ENCODE measurements at places on chromosomes 7 and 10.

GRCh38 chr7:41870461-41871138 is 167.7 kb upstream of the INHBA start:
- DNase-seq = no peak

- DNase-seq = no peak
Observed at GRCh38 chr10:132538790-132539421, 1.3 kb downstream of the INPP5A start.

GRCh38 chr7:93036149-93036640 is 81.6 kb downstream of the SAMD9 start:
- DNase-seq = no peak

DNA sequence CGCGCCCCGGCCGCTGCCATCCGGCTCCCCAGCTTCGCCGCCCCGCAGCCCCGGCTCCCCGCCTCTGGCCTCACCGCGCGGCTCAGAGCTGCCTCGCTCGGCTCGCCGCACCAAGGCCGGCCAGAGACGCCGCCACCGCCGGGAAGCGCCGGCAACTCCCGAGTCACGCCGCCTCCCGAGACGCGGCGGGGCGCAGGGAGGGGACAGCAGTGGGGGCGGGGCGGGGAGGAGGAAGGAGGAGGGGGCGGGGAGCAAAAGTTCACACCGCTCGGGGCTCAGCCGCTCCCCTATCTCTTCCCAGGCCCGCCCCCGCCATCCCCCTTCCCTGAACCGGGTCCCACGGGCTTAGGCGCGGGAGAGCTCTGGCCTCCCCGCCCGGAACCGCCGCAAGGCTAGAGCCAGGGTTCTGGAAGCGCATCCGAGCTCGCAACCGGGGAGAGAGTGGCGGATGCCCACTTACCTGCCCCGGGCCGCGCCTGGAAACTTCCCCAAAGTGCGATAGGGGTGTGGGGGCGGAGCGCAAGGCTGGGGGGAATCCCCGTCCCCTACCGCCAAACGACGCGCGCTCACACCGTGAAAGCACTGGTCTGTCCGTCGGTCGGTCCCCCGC is 1.0 kb downstream of the CHST15 start:
- no peak for DNase-seq

- no peak for DNase-seq
Observed at GRCh38 chr10:103197174-103197573, 4.1 kb upstream of the NT5C2 start.

DNA sequence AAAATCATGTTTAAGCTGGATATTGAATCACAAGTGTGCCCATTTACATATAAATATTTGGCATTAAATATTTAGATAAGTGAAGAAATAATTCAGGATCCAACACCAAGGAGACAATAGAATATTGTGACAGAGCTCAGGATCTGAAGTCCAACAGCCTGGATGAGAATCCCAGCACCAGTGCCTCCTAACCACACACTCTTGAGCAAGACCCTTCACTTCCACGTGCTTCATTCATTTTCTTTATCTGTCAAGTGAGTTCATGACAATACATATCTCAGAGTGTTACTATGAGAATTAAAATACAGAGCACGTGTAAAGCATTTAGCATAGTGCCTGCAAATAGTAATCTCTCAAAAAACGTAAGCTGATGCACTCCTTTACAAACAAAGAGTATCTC is 78.4 kb upstream of the IKZF1 start:
- no peak for DNase-seq

DNA sequence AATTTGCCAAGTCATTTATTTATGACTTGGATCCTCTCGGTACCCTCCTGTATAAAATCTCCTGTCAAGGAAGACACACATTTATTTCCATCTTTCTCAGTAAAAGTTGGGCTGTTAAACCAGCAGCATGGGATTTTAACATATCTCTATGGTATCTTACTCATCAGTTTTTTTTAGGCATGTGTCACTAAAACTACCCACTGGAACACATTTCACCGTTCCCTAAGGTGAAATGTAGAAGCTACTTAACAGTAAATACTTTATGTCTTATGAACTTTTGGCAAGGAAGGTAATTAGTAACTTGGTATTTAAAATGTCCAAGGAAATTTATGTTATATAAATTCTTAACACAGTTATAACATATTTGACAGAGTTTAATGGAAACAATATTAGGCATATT is 152.5 kb upstream of the HDAC9 start:
- no peak for DNase-seq

- DNase-seq = no peak
Observed at GRCh38 chr10:78358982-78359381, 325.3 kb downstream of the RPS24 start.

- DNase-seq = no peak
Observed at GRCh38 chr10:121076776-121077715, 225.9 kb downstream of the WDR11 start.

DNA sequence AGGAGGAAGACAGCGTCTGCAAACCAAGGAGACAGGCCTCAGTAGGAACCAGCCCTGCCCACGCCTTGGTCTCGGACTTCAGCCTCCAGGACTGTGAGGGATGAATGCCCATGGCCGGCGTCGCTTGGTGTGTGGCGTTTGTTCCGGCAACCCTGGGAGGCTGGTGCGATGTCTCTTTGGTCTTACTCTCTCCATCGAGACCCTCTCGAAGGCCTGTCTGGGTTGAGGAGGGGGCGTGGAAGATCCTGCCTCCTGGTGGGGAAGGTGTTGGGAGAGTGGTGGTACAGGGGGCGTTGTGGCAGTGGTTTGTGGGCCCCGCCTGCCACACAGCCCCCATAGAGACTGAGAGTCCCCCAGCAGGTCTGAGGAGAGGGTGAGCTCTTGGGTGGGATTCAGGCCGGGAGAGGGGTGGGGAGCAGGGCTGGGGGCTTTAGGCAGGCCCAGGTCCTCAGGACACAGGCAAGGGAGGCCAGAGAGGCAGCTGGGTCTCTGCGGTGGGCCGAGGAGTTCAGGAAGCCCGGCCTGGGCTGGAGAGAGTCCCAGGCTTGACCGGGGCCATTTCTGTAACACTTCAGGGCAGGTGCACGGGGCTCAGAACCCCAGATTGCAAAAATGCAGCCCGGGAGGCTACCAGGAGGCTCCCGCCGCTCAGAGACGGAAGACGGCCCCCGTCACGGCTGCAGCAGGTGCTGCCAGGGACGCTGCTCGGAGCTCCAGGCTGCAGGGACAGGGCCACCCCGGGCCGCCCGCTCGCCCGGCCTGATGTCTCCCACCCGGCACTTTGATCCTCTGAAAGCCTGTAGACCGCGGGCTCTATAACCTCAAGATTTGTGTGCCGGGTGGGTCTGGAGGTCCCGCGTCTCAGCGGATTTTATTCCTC is 33.8 kb upstream of the PSMG3 start:
- no peak for DNase-seq

GRCh38 chr7:47938574-47939165 is 9.6 kb downstream of the PKD1L1 start:
- no peak for DNase-seq

- no peak for DNase-seq
Observed at GRCh38 chr7:1562116-1562515, 6.1 kb upstream of the TMEM184A start.

GRCh38 chr10:72386916-72387586 is 32.3 kb upstream of the DNAJB12 start:
- DNase-seq = no peak

GRCh38 chr10:132546567-132547420 is 9.2 kb downstream of the INPP5A start:
- no peak for DNase-seq

DNA sequence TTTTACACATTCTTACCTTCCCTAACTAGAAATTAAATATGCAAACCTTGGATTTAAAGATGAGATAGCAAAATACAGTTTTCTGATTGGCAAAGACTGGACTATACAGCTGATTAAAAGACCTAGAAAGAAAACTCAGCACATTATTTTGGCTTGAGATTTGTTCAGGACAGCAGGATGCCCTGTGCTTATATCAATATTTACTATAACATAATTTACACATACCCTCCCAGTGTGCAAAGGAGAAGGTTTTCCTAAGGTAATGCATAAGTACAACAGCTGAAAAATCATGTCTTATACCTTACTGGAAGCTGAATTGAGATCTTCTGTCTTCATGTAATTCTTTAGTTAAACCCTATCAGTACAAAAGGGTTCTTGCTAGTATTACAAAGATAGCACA is 458.6 kb downstream of the PARD3 start:
- DNase-seq = no peak

GRCh38 chr10:72083790-72084459 is 4.4 kb downstream of the SPOCK2 start:
- no peak for DNase-seq

DNA sequence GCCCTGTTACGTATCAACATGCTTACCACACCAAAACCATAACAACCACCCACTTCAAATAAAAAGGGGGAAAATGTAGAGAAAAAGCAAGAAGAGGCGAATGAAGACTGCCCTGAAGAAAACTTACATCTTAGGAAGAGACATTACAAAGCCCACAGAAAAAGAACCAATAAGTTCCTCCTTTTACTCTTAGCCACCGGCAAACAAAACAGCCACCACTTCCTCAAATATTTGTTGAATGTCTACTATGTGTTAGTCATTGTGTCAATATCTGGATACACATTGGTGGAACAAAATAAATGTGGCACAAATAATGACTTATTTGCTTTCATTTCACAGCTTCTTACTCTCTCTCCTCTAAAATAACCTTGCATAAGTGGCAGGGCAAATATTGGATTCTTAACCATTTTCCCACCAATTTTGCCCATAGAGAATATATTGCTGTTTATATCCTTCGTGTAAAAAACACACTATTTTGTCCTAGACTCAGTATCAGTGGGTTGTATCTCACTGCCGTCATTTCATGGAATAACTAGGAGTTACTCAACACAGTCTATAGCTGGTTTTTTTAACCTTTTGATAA is 106.8 kb downstream of the ANK3 start:
- no peak for DNase-seq

DNA sequence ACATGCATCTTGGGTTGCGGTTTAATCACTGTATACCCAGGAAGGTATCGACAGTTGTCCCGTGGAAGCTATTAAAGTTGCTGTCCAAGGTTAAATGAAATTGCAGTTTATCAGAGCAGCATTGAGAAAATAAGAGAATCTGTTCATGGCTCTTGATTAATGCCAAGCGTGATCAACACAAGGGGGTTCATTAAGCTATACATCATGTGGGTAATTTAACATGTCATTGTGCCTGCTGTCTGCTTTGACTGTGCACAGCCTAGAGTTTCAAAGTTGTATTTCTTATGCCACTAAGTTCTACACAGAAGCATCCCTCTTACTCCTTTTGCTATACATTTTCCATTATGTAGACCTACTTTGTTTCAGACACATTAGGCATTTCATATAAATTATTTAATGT is 74.8 kb upstream of the SP8 start:
- no peak for DNase-seq

- no peak for DNase-seq
Observed at GRCh38 chr7:40186586-40186985, 51.8 kb downstream of the SUGCT start.

DNA sequence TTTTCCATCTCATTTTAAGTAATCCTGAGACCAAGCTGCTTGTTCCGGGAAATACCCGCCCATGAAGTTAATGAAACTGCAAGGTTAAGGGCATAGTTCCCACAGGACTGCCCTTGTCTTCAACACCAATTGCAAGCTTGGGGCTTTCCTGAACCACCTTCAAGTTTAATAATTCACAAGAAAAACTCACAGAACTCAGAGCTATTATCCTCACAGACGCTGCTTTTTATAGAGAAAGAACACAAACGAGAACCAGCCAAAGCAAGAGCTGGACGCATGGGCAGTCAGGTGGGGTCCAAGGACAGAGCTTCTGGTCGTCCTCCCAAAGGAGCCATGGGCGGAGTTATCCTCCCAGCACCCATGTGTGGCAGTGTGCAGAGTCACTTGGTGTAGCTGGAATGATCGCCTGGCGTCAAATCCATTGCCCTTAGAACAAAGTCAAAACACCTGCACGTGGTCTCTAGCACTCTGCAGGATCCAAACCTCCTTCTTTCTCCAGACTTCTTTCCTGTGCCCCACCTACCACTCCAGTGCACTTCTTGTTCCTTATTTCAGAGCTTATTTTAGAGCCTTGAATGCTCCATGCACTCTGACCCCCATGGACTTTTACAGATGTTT is 56.7 kb downstream of the SNX10 start:
- DNase-seq = no peak

- DNase-seq = no peak
Observed at GRCh38 chr7:158539711-158540146, 47.9 kb downstream of the PTPRN2 start.

GRCh38 chr10:23253780-23254179 is 61.7 kb downstream of the PTF1A start:
- no peak for DNase-seq

GRCh38 chr10:43707770-43708169 is 59.1 kb upstream of the ZNF32 start:
- DNase-seq = no peak

- no peak for DNase-seq
Observed at GRCh38 chr10:132361581-132362101, 29.6 kb downstream of the LRRC27 start.

DNA sequence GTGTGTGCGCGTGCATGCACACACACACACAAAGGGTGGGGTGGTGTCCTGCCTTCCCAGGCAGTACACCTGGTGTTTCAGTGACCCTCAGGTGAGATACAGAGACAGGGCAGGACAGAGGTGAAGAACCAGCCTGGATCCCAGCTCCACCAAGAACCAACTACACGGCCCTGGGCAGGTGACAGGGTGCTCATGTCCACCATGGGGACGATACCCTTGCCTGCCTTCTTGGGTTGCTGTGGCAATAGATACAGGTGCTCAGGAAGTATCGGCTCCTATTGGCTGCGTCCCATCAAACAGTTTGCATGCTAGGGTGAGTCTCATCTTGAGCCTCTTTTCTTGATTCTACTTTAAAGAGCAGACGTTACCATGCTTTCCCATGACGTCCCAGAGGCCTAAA is 33.7 kb upstream of the CXCL12 start:
- DNase-seq = no peak

- no peak for DNase-seq
Observed at GRCh38 chr7:135966341-135967043, 10.7 kb downstream of the MTPN start.

DNA sequence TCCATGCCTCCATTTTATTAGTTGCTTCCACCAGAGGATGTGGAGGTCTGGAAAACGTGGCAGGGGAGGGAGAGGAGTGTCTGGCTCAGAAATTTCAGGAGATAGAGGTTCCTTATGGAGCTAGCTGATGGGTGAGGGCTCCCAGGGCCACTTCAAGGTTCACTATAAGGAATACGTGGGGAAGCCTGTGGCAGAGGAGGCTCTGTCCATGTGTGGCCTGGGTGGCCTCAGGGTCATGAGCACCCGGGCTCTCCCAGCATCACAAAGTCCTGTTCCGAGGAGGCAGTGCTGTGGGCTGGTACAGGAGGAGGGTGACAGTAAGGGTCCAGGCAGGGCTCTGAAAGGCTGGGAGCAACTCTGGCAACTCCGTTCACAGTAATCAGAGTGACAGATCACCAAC is 24.6 kb downstream of the ARHGAP22 start:
- DNase-seq = no peak

DNA sequence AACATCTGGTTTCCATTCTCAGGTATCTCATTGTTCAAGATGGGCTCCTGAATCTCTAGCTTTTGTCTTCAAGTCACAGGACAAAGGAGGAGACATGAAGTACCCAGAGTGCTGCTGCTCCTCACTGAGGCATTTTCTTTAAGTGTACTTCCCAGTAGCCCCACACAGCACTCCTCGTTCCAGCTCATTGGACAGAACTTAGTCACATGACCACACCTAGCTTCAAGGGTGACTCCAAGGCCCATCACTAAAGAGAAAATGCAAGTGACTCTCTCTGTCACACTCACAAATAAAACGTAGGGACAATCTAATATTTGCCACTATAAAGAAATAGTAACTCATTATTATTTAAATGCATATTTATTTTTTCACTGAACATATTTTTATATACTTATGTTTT is 58.3 kb upstream of the NEUROD6 start:
- DNase-seq = no peak
